ENCODE measurements at places on chromosomes 2 and 18.

- DNase-seq: peak; percentile 25
Observed at GRCh38 chr2:198374375-198375082, 570.1 kb downstream of the PLCL1 start.

DNA sequence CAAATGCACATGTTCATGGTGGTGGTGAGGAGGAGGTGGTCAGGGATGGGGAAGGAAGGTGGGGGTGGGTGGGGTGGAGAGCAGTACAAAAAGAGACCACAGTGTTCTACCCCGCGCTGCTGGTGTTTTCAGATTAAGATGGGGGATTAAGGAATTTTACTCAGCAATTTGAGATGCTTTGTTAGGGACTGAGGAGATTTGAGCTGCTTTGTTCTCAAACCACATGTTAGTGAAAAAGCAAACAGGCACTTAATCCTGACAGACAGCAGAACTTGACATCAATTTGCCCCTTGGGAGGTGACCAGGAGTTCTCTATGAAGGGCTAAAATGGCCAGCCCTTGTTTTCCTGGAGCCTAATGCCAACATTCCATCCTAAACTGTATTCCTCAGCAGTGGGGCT is 244.5 kb downstream of the MEIS1 start:
- DNase-seq: no peak

DNA sequence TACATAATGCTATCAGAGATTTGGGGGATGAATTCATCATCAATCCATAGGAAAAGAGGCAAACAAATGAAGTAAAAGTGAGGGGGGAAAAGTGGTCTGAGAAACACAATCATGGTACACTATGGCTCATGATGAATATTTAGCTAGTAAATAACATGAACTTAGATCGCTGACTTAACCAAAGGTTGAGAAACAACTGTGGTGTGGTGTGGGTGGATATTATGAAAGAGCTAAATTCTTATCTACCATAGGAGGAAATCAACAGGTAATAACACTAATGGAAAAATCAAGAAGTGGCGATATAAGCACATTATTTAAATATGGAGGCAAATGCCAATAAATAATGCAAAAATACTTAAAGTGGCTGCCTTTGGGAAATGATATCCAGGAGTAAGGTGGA is 12.2 kb upstream of the TPRKB start:
- DNase-seq: no peak

DNA sequence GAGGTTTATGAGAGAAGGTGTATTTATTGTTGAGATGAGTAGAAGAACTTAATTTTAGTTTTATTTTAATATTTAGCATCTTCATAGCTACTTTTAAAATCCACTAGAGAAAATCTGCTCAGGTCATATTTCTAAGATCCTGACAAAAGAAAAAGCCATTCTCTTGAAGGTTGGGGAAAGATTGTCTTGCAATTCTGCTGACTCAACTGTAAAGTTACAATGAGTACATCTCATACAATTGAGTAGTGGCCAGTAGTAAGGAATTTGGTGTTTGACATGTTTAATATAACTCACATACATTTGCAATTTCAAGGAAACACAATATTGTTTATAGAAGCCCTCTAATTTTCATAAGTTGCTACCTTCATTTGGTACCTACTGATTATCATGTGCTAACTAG is 344.5 kb downstream of the LRRTM1 start:
- DNase-seq: no peak

GRCh38 chr2:45826460-45826859 is 175.0 kb downstream of the PRKCE start:
- no peak for DNase-seq

- DNase-seq: no peak
Observed at GRCh38 chr2:99079226-99079625, 62.3 kb upstream of the C2orf15 start.

DNA sequence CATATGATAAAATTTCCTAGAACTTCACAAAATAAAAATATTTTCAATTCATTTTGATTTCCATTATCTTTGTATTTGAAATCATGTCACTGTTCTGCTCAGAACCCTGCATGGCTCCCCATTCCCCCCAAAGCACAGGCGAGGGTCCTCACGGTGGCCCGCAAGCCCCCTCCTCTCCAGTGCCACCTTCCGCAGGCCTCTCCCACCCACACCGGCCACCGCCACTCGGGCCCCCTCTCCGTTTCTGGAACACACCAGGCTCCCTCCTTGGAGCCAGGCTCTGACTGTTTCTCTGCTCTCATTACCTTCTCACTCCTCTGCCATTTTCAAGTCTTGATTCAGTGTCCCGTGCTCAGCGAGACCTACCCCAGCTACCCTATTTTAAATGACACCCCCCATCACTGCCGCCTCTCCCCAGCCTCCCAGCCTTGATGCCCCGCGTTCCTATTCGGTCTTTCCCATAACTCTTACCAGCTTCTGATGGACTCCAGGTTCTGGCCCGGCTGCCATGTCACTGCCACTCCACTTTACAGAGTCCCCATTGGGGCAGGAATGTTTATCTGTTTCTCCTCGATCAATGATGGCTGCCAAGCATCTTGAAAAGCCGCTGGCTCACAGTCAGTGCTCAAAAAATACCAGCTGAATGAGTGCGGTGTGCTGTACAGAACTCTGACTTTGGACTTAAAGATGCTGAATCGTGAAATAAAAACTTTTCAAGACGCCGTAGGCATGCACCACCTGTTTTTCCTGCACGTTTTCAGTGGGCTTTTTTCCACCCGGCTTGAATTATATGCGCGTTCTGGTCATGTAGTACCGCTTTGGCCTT is 201.0 kb downstream of the GBX2 start:
- DNase-seq: no peak

- no peak for DNase-seq
Observed at GRCh38 chr2:8893978-8894820, 56.8 kb upstream of the KIDINS220 start.

DNA sequence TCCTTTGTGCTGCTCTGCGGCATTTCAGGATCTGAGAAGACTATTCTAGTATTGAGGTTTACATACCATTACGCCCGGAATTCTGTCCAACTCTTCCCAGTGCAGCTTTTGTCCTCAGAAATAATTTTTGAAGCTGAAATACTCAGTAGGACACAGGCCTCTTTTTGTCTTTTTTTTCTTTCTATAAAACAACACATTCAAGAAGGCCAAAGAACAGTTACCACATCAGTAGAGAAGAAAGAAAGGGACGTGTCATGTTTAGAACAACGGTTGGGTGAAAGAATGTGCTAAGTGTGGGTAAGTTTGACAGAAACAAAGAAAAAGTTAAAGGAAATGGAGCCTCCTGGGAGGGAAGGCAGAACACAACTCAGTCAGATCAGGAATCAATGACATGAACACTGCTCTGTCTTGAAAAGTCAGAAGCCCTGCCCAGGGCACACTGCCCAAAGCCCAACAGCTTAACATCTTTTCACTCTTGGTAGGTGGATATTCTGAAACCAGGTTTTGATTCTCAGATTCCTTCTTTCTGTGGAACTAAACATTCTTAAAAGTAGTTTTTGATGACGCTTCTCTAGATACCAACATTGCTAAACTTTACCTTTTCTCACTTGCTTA is 198.6 kb upstream of the CWC22 start:
- DNase-seq: no peak

GRCh38 chr2:120599072-120599471 is 136.6 kb upstream of the GLI2 start:
- no peak for DNase-seq

DNA sequence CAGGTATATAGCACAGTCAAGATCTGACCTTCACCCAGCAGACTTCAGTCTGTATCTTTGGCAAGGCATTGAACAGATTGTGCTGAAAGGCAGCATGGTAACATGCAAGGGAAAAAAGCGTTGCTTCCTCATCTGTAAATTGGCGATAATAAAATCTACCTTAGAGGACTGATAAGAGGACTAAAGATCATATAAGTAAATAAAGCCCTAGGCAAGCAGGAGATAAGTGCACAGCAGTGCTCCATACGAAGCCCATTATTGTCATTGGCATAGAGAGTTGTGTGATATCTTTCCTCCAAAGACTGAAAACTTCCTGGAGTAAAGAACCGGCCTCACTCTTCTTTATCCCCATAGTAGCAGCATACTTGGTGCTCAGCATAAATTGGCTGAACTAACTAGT is 162.6 kb downstream of the ANKRD44 start:
- DNase-seq: no peak

DNA sequence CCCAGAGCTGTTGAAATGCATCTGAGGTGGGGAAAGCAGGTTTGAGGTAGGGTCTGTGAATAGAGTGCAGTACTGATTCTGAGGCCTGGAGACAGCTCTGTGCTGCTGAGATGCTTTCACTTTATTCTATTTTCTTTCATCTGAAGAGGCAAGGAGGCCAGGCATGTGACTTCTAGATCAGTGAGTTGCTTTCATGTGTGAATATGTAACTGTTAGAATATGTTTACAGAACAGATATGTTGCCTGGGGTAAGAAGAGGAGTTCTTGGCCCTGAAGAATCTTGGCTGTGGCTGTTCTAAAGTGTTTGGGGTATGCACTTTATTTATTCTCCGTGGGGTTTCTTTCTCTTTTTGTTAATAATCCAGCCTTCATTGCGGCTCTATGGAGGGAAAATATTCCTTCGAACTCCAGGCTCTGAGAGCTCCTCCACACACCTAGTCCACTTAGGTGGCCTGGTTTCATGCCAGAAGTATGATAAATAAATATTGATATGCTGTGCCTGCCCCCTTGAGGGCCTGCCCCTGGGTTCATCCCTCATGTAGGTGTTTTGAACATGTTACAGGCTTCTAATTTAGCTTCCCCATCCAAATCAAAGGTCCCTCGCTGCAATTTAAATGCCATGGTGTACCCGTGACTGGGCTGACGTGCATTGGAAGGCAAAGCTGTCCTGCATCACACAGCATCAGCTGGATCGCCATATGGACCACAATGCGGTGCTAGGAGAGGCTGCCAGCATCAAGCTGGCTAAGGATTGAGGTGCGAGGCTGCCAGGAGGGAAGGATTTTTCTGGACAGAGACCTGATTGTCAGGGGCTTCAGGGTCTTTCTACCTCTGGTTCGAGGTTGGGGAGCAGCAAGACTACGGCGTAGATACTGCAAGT is 102.9 kb downstream of the PRKCE start:
- DNase-seq: no peak

DNA sequence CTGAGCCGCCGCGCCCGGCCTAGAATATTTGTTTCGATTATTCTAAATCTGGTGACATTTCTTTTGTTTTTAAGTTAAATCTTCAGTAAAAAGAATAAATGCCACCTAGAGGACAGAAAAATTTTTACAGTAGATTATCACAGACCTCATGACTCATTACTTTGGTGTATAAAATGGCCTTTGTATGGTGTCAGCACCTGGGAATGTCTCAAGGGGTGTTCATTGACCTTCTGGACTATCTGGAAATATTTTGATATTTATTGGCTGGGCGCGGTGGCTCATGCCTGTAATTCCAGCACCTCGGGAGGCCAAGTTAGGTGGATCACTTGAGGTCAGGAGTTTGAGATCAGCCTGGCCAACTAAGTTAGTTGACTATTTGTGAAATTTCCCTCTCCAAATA is 30.3 kb upstream of the SLC30A6 start:
- no peak for DNase-seq

DNA sequence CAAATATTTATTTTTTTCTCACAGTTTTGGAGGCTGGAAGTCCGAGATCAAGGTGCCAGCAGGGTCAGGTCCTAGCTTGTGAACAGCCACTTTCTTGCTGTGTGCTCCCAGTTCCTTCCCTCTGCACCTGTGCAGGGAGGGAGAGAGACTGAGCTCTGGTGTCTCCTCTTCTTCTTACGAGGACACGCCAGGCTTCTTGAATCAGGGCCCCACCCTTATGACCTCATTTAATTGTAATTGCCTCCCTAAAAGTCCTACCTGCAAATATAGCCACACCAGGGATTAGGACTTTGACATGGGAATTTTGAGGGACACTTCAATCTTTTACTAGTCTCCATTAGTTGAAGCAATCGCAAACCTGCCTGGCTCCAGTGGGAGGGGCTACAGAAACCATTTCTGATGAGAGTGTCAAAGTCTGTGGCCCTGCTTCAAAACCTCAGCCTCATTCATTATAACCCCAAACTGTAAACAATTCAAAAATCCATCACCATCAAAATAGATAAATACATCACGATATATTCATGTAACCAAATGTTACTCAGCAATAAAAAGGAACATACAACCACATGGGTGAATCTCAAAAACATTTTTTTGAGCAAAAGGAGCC is 18.2 kb upstream of the SEH1L start:
- no peak for DNase-seq

GRCh38 chr2:196516564-196516963 is 123.0 kb upstream of the CCDC150 start:
- no peak for DNase-seq

- DNase-seq: no peak
Observed at GRCh38 chr2:219713110-219713509, 85.7 kb downstream of the SLC4A3 start.

- no peak for DNase-seq
Observed at GRCh38 chr2:81266106-81266505, 961.6 kb upstream of the LRRTM1 start.

DNA sequence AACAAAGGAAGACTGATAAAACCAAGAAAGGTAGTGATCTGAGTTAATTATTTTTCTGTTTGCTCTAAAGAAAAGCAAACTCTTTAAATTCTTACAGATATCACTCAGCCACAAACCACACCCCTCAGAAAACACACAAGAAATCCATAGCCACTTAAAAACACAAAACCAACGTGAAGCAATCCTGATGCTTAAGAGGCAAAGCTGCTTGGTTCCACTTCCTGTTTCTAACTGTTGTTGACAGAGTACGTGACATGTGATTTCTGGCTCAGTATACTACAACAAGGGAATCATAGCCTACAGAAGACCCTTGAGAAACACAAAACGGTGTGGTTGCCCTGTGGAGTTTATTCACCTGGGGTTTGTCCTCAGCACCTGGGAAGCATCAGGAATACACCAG is 240.9 kb upstream of the APCDD1 start:
- no peak for DNase-seq

DNA sequence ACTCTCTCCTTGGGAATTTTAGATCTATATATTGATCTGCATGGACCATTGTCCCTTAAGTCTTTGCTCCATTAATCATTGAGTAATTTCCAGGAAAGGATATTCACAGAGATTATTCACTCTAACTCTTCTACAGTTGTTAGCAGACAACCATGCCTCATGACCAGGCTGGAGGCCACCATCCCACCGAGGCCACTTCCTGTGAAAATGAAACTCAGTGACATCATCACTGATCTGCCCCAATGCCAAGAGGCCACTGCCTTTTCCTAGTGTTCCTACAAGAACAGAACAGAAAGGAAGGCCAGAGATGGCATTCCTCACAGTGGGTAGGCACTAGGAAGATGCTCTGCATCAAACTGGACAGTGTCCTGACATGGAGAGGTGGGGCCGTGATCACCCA is 161.3 kb downstream of the DTNA start:
- no peak for DNase-seq

GRCh38 chr18:31407649-31408048 is 31.1 kb downstream of the DSG4 start:
- no peak for DNase-seq

DNA sequence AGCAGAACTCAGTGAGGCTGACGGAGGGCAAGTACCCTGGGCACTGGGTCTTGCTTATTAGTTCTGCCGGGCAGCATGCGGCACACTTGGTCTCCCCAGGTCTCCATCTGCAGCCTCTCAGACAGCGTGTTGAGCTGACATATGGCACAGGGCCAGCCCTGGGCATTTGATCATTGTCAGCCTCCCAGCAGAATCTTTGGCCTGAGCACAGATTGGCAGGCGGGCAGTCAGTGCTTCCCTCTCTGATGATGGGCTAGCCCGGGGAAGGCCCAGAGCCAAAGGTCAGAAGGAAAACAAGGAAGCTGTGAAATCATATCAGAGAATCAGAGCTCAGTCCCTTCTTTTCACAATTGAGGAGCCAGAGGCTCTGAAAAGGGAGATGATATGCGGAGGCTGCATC is 150.1 kb upstream of the LRRTM1 start:
- DNase-seq: no peak

All from stimulated activated CD4-positive, alpha-beta T cell treated with anti-CD3 and anti-CD28 coated beads, Interleukin-2, amount 100 ng/mL, for 24 hours (primary cell).